Posterior cingulate gyrus (tissue), 11 donors: ENCODE measurements at places on chromosomes 16 and 17.

DNA sequence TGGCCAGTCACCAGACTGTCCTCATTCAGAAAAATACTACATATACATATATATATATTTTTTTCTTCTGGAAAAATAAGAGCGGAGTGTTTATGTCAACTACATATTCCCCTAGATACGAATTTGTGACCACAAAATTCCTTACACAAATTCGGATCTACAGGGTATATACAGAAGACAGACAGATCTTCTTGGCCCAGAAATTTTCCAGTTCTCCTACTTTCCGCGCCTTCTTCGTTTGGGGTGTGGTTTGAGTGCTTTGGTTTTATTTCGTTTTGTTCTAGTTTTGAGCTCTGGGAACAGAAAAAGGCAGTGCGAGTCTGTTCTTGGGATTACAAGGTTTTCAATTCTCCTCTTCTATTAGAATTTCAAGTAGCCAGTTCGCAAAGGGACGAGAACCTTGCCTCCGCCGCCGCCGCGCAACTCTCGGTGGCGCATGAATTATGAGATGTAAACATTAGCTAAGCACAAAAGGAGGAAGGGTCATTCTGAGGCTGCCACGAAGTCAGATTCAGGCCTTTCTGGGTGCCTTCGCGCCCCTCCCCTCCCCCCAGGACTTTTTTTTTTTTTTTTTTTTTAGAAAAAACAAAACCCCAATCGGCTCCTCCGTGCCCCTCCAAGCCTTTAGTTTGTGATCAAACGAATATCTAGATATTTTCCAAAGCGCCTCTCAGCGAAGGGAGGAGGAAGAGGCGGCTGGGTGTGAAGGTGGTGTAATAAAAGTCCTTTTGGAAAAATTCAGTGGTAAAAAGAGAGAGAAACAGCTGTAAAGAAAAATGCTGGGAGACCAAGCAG lies 1.8 kb upstream of the HOXB4 start:
- no peak for DNase-seq

DNA sequence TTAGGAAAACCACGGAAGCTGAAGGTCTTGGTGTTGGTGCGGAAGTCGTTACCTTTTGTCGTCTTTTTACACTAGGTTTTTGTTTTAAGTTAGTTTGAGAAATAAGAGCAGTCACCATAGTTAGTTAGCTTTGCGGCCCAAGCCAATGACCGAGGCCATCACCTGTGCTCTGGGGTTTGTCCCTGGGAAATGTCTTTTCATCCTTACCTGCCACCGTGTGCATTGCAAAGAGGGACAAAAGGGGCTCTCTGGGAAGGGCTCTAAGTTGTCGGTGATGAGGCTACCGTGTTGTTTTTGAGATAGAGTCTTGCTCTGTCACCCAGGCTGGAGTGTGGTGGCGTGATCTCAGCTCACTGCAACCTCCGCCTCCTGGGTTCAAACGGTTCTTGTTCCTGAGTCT lies 49.8 kb downstream of the NDE1 start:
- no peak for DNase-seq

GRCh38 chr17:44760474-44761308 lies 1.9 kb downstream of the ADAM11 start:
- DNase-seq = no peak

GRCh38 chr16:58201163-58201562 lies 3.3 kb upstream of the CSNK2A2 start:
- DNase-seq = no peak

GRCh38 chr16:80947708-80948625 lies 58.7 kb downstream of the CMC2 start:
- no peak for DNase-seq

DNA sequence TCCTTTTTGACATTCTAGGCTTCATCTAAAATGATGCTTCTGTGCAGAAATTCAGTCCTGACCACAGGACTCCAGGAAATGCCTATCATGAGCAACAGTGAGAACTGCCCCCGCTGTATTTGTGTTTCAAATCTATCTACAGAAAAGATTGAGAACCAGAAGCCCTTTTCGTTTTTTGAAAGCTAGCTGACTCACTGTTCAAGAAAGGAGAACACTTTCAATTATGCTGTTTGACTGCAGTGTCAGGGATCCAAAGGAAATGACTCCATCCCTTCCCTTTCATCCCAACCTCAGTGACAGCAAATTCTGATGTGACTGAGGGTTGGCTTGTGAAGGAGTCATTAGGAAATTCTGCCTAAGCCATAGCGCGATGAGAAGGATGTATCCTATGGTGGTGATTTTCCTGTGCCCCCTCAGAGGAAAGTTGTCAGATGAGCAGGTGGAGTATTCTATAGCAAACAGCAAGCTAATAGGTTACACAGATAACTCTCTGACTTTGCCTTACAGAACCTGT lies 622.3 kb downstream of the TMEM114 start:
- no peak for DNase-seq

DNA sequence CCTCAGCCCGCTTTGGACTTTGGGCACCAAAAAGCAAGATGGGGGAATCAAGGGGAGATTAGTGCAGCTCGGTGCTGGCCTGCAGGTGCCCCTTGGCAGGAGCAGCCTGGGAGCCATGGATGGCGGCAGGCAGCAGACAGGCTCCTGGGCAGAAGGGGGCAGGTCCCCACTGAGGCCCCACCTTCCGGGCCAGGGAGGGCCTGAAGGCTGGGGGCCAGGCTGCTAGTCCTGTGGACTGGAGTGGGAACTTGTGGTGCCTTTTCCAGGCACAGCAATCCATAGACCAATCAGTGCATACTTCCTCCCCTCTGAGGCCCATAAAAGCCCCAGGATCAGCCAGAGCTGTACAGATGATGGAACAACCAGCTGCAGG lies 64.0 kb downstream of the USP32 start:
- no peak for DNase-seq

- no peak for DNase-seq
Measured at GRCh38 chr17:7988750-7989178, 13.7 kb upstream of the GUCY2D start.

GRCh38 chr17:57668332-57668731 lies 76.8 kb downstream of the CCDC182 start:
- no peak for DNase-seq

- no peak for DNase-seq
Measured at GRCh38 chr16:74570412-74571301, 36.3 kb downstream of the GLG1 start.

DNA sequence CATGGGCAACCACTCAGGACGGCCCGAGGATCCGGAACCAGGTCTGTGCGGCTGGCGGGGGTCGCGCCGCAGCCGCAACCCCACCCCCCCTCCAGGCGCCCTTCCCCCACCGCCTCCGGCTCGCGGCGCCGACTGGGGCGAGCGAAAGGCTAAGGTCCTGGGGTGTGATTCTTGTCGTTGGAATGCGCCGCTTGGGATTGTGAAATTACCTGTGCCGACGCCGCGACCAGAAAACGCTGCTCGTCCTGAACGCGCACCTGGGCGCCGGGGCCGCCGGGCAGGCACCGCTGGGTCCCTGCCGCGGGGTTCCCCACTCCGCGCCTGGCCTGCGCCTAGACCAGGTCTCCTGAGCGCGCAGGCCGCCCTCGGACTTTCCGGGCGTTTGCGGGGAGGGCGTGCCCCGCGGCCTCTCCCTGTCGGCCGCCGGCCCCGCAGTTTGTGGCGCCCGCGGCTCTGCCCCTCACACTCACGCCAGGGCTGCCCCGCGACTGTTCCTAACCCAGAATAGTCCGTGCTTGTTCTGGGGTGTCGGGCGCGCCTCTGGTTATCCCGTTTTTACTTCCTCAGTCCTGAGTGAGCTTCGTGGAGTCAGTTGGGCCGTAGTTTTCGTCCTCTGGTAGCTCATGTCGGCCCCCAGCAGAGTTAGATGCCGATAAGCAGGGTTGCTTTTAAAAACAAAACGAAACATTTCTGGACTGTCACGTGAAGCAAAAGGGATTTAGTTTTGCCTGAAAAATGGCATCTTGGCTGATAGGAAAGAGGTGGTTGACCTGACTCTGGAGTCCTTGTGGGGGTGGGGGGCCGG lies 147.2 kb downstream of the SPECC1 start:
- DNase-seq = peak; percentile 89

DNA sequence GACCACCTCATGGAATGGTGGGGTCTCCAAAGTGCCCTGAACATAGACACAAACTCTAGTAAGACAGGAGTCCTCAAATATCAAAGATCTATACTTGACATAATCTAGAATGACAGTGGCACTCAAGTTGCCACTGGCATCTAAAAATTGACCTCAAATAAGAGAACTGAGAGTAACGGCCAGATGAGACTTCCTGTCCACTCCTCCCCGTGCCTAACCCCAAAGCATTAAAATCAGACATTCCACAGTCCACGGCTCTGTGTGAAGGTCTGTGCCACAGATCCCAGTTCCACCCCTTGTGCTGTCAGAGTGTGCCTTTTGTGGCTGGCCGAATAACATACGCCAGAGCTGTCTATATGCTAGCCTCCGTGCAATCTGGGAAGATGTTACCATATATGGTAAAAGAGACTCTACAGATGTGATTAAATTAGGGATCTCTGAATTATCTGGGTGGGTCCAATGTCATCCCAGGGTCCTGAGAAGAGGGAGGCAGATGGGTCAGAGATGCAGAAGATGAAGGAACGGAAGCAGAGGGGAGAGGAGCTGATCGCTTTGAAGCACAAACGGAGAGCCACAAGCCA lies 21.0 kb upstream of the EVPL start:
- no peak for DNase-seq

- no peak for DNase-seq
Measured at GRCh38 chr16:1534021-1535020, 855 bp downstream of the TMEM204 start.

DNA sequence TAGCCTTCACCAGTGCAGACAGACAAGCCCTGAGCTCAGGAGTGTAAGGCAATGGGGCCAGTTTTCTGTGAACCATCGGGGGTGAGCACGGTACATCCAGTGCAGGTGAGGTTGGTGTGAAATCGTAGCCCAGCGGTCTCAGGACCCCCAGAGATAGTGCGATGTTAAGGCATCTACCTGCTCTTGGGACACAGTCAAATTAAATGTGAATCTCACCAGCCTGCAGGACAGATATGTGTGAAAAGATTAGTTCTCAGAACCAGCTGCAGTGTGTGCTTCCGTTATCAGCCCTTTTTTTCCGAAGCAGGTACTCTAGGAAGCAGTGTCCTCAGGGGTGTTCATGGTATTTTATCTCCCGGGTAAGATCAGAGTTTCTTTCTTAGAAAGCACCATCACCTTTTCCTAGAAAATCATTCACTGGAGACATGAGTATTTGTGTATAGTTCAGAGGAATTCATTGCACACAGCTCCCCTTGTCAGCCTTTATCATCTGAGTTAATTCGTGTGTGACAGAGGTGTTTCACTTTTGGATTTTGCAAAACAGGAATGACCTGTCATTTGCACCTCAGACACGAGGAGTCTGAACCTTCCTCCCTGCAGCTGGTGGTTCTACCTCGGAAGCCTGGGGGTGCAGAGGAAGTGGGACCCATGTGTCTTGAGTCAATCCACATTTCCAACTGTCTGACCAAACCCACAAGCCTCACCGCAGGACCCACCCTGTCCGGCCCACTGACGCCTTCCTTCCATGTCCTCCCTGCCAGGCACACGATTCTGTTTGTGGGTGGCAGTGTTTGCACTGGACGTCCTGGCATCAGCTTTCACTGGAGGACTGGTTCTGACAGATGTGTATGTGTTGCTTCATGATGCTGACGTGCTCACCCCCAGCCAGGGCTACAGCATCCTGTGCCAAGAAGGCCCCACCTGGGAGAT lies 107.8 kb downstream of the CLEC16A start:
- no peak for DNase-seq

DNA sequence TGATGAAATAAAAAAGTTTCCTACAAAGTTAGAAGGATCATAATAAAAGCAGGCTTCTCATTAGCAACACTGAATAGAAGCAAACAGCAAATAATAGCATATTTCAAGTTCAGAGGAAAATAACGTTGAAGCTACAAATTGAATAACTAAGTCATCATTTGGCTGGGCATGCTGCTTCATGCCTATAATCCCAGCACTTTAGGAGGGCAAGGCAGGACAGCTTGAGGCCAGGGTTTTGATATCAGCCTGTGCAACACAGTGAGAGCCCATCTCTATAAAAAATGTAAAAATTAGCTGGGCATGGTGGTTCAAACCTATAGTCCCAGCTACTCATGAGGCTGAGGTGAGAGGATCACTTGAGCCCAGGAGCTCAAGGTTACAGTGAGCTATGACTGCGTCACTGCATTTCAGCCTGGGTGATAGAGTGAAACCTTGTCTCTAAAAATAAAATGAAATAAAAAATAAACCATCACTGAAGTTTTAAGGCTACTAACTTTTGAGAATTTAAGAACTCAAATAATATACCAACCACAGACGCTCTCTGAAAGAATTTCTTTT lies 25.5 kb downstream of the NCOR1 start:
- DNase-seq = no peak

DNA sequence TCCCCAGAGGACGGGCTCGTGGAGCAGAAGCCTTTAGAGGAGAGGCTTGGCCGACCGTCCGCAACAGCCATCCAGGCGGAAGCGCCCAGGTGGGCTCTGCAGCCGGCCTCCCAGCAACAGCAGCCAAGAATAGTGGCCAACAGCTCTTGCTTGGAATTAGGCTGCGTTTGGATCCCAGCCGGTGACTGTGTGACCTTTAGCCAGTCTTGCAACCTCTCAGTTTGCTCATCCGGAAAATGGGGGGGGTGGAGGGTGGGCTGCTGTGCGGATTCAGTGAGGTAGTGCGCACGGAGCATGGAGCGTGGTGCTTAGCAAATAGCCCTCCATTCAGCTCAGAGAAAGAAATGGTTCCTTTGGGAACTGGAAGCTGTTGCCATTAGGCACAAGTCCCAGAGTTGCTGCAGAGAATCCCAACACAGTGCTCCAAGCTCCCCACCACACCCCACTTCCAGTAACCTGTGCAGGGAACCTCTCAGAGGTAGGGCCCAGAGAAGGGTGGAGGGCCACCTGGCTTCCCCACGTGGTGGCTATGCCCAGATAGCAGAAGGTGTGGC lies 46.7 kb downstream of the RTN4RL1 start:
- no peak for DNase-seq

DNA sequence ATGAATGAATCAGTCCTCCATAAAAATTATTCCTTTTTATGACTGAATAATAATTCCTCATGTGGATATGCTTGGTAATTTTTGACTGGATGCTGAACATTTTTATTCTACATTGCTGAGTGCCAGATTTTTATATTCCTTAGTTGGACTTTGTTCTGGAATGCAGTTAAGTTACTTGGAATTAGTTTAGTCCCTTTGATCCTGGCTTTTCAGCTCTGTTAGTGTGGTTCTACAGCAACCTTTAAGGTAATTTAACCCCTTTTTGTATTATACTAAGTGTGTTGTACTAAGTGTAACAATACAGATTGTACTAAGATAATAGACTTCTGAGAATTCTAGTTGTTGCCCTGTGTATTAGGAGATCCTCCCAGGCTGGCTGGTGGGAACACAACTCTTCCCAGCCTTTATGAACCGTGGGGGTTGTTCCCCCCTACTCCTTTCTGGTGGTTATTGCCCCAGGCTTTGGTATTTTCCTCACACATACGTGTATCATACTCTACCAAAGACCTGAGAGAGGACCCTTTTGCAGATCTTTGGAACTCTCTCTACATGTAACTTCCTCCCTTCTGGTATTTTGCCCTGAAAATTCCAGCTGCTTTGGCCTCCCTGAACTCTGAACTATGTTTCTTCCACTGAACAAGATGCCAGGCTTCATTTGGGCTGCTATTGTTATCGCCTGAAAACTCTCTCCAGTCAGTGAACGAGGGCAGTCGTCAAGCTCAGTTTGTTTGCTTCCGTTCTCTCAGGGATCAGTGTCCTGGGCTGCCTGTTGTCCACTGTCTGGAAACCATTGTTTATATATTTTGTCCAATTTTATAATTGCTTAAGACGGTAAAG lies 30.5 kb downstream of the TANGO6 start:
- DNase-seq = no peak

GRCh38 chr16:1429631-1430030 lies 1.2 kb upstream of the PERCC1 start:
- DNase-seq = no peak
